ENCODE measurements at places on chromosomes 7 and 10. TPM values are rescaled to one million over a fixed set of nuclear protein-coding genes. Genes with fewer than 3 reads are reported as not detected.

Gene PDE6C
- not detected for total RNA-seq

Gene MYO3A
- 0.10 TPM for total RNA-seq

Gene PLAC9
- total RNA-seq, result 2.2 TPM

Gene OR6V1
- total RNA-seq, result not detected

Gene MRC1
- total RNA-seq, result 30.9 TPM

Gene TMEM229A
- not detected for total RNA-seq

Gene SPDYE1
- not detected for total RNA-seq

Gene SPAM1
- total RNA-seq, result not detected

Gene NAT16
- not detected for total RNA-seq

DNA sequence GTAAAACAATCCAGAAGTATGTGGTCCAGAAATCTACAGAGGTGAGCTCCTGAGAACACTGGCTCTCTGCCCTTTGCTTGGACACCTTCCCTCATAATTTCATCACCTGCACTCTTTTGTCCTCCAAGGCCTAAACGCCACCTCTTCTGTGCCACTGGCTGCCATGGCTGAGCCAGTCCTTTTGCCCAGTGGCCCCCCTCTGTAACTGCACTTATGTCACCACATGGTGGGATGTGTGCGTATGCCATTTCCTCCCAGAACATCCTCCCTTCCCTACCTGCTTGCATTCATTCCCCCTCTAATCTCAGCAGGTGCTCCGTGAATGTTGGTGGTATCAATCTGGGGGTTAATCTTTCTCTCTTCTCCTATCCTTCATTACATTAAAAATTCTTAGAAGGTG is 17.3 kb upstream of the DUSP5 start:
- no peak for DNase-seq

- no peak for DNase-seq
These were observed 7.5 kb downstream of the STN1 start for GRCh38 chr10:103910442-103911012.

GRCh38 chr10:31778627-31779026 is 150.0 kb downstream of the ARHGAP12 start:
- no peak for DNase-seq

- DNase-seq, result no peak
These were observed 38.6 kb upstream of the ARL4A start for GRCh38 chr7:12648704-12649261.

DNA sequence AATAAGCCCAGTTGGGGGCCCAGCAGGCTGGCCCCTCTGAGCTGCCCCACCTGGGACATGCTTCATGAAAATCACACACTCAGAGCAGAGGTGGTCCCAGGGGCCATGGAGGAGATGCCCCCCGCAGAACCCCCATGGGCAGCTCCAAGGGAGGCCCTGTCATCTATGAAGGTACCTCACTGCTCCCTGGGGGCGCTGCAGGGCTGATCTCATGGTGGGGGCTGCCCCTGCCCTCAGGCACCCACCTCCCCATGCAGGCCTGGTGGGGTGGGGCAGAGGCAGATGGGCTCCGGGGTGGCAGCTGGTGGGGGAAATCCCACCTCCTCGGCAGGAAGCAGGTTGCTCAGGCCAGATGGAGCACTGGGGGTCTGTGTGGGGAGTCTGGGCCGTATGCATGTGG is 60.5 kb downstream of the YKT6 start:
- no peak for DNase-seq

DNA sequence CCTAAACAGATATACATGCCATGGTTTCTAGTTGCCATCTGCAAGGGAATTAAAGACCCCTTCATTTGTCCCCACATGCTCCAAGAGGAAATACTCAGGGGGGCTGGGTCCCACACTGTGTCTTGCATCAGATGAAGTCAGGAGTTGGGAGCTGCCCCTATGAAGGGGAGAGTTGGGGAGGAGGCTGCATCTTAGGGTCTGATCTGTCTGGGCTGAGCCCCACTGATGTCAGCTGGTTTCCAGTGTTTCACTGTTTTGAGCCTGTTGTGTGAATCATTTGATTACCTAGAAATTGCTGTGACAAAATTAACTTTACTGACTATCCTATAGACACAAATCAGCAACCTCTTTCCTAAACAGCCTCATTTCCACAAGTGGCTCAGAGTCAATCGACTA is 4.9 kb upstream of the ADCY1 start:
- no peak for DNase-seq

- no peak for DNase-seq
These were observed 260.5 kb downstream of the SFMBT2 start for GRCh38 chr10:7150349-7150748.

DNA sequence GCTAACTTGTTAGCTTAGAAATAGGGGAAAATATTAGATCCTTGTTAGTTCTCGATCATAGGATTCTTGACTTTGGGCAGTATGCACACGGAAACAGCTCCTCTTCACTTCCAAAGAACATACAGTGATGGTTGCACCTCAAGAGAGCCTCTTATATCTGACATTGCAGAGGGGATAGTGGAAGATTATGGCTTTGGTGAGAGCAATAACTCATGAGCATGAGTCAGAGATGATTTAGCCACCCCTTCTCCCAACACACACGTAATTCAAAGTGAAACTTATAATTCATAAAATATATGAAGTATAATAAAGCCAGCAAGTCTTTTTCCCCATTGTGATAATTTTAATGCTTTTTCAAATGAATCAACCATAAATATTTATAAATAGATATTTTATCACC is 683.7 kb downstream of the POM121L12 start:
- DNase-seq, result no peak

GRCh38 chr10:36324831-36325230 is 682.7 kb upstream of the FZD8 start:
- no peak for DNase-seq

DNA sequence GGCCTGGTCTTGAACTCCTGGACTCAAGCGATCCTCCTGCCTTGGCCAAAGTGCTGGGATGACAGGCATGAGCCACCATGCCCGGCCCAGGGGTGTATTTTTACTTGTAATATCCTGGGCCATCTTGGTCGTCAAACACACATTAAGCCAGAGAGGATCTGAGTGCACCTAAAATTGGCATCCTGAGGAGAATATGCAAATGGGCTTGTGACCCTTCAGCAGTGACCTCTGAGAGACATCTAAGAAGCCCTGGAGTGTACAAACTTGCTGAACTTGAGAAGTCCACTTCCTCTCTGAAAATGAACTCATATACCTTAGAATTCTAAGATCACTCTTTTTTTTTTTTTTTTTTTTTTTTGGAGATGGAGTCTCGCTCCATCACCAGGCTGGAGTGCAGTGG is 372.0 kb upstream of the C7orf33 start:
- DNase-seq, result no peak

DNA sequence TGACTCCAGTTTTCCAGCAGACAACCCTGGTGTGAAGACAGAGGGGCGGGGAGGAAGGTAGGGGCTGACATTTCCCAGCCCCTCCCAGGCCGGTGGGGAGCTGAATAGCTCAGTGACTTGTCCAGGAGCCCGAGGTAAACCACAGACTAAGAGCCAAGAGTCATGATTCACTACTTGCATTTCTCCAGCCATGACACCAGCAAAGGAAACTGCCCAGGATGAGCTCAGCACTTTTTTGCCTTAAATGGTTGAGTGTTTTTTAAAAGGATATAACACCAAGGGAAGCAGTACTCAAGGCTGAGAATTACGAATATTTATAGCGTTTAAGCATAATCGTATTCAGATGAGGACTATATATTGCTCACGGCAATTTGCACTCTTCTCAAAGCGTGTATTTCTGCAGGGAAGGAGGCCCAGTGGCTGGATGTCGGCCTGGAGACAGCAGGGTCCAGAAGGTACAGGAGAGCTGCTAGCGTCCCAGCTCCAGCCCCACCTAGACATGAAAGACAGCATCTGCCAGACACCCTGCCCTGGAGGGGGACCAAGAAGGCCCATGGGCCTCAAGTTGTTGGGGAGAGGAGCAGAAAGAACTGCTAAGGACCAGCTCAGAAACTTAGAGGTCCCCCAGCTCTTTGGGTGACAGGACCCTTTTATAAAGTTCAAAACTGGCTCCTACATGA is 141.4 kb downstream of the GRID1 start:
- no peak for DNase-seq

GRCh38 chr7:45993621-45994020 is 72.5 kb upstream of the IGFBP3 start:
- DNase-seq, result no peak

GRCh38 chr10:974038-974784 is 14.0 kb upstream of the GTPBP4 start:
- DNase-seq, result no peak

DNA sequence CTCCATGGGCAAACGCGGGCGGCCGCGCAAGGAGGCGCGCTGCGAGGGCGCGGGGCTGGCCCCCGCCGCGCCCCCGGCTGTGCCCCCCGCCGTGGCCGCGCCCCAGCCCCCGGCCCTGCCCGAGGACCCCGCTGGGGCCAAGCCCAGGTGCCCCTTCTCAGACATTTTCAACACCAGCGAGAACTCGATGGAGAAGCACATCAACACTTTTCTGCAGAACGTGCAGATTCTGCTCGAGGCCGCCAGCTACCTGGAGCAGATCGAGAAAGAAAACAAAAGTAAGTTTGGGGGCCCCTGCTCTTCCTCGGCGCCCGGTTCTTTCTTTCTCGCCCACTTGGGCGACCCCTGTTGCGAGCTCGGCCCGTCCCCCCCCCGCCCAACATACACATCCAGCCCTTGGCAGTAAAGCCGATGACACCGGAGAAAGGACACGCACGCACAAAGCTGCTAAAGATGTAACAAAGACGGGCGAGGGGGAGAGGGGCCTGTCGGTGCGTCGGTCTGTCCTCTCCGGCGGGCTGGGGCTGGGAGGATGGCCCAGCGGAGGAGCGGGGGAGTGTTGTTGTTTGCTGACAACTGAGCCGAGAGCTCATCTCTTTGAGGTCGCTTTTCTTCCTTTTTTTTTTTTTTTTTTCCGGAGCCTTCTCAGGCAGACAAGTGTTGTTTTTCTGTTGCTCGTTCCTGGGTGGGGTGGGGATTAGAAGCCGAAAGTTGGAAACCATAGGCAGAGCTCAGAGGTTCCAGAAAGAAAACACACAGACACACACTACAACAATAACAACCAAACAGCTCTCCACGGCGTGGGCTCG is 604 bp downstream of the MXI1 start:
- no peak for DNase-seq

DNA sequence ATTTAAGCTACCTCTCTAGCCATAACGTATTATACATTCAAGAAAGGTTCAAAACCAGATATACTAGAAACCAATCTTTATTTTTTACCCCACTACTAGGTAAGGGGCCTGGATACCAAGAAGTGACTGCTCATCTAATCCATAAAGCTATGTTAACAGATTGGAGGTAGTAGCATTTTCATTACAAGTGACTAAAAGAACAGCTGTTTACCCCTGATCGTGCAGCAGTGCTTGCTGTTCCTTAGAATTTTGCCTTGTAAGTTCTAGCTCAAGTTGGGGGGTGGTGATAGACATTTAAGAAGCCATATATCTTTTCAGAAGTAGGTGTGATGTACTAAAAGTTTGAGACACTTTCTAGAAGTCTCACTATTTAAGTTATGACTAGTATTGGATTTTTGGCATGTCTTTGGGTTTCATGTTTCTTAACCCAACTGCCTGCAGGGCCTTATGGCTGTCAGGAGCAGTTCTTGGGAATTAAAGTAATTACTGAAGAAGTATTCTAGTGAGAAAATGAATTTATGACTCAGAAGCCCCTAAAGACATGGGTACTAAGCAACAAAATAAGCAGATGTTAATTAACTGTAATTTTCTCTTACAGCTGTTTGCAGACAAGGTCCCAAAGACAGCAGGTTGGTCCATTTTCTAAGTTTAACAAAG is 2.3 kb downstream of the PPIA start:
- DNase-seq, result no peak

- no peak for DNase-seq
These were observed 8.2 kb upstream of the C1GALT1 start for GRCh38 chr7:7173956-7174632.

DNA sequence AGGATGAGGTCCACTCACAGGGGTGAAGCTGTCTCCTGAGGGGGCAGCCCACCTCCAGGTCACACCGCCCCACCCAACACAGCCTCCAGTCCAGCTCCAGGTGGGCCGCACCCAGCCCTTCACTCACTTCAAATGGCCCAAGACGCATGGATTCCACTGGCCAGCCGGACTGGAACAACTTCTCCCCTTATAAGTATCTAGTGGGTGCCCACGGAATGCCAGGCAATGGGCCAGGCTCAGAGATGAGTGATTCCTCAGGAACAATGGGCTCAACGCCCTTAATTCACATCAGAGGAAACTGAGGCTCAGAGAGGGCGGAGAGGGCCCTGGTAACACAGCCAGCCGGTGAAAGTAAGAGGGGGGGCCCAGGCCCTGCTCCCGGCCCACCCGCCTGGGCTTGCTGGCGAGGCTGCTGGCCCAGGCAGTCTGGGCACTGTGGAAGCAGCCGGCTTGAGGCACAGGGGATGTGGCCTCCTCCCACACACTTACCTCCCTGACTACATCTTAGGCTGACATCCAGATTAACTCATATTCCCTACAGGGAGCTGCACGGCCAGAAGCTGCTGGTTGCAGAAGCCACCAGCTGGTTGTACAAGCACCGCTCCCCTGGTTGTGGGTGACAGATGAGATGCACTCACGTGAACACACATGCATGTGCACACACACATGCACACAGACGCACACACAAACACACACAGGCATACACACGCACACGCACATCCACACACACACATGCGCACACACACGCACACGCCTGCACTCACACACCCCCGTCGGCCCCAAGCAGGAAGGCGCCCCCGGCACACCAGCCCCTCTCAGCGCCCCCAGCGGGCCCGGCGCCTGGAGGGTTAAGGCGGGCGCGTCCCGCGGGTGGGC is 1.0 kb upstream of the FAM20C start:
- no peak for DNase-seq

GRCh38 chr7:3294432-3295100 is 6.5 kb upstream of the SDK1 start:
- no peak for DNase-seq

DNA sequence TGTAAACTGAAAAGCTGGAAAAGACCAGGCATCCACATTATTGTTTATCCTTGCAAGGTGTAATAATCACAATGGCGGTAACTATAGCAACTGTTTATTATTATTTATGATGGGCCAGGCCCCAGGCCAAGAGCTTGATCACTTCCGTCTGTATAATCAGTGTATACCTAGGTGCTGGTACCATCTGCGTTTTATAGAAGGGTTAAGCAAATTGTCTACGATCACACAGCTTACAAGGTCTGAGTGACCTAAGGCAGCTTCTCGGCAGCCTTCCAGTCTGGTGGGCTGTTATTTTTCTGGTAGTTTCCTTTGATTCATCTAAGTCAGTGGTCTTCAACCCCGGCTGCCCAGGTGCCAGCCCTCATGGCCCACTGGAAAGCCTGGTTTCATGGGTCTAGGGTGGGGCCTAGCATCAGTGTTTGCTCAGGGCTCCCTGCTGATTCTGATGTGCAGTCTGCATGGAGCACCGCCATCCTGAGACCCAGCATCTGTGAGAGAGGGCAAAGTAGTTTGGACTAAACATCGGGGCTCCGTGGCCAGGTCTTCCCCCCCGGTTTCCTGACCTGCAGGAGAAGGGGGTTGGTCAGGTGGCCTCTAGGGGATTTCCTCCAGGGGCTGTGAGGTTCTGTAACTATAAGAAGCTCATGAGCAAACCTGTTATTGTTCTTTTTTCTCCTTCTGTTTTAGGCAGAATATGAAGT is 146.4 kb downstream of the RGS10 start:
- no peak for DNase-seq

Measured in left lobe of liver (tissue), 2 donors.